ENCODE measurements at places on chromosomes 2 and 18. TPM values are rescaled to one million over a fixed set of nuclear protein-coding genes. Genes with fewer than 3 reads are reported as not detected.
A peak's percentile ranks its signal among the peaks of the same experiment; 100 is the strongest.

GRCh38 chr2:235611349-235611748 is 117.5 kb downstream of the AGAP1 start:
- DNase-seq, result no peak

DNA sequence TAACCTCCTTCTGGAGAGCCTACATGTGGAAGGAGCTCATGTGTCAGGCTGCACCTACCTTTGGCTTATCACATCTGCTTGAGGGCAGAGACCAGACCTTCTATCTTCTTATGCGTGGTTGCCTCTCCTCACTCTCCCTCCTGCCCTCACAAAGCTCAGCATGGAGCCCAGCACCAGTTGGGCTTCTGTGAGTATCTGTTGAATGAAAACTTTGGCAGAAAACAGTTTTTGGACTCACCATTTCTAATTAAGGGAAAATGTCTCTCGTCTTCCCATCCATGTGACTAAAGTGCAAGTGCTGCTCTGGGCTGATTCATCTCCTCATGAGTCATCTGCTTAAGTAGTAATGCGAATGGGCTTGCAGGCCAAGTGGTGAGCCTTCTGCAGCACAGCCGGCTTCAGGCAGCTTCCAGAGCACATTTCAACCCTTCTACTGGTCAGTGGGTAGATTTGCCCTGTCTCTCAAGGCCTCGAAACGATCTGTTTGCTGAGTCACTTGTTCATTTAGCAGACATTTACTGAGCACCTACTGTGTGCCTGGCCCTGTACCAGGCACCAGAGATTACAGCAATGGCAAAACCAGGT is 102.6 kb downstream of the VSNL1 start:
- DNase-seq, result peak; percentile 11

DNA sequence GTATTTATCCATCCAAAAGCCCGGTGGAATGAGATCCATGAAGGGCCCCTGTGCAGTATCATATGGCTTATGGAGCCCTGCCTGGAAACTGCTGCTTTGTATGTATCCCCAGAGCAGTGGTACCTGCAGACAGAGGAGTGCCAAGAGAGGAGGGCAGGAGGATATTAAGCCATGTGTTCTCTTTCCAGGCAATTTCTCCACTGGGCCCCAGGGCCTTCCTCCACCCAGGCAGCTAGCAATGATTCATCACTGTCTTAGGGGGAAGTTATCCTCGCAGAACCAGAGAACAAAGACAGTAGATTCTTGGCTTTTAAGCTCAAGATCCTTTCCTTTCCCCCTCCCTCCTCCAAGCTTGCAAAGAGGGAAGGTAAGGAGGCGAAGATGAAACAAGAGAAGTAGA is 98.1 kb downstream of the LRRC30 start:
- no peak for DNase-seq

DNA sequence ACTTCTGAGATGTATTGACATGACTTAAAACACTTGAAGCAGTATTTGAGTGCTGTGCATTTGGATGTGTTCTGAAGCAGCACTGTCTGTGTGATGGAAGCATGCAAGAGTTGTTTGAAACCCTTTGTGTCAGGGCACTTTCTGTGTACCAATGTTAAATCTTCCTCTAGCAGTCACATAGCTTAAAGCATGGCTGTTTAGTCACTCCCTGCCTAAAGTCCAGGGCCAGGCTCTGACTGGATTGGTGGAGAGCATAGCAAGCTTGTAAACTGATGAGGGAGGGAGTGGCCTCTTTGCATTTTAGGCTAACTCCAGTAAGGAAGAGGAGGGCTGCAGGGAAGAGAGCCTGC is 73.5 kb downstream of the MYO1B start:
- peak; percentile 61 for DNase-seq

DNA sequence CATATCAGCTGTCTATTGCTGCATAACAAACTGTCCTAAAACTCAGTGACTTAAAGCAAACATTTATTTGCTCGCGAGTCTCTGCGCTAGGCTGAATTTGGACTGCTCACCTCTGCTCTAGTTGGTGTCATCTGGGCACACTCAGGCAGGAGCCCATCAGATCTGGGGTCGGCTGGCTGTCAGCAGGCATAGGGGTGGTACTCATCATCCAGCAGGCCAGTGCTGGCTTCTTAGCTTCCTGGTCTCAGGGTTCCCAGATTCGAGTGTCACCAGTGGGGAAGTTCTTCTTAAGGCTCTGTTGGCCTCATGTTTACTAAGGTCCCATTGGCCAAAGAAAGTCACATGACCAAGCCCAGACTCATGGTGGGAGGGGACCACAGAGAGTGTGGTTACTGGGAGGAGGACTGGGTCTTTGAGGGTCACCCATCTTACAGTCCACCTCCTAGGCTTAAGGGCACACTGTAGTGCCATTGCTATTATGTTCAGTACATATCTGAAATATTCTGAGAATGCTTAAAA is 71.6 kb upstream of the ATG16L1 start:
- DNase-seq, result no peak

- peak; percentile 85 for DNase-seq
Measured at GRCh38 chr18:23131693-23132319, 3.5 kb upstream of the CABLES1 start.

DNA sequence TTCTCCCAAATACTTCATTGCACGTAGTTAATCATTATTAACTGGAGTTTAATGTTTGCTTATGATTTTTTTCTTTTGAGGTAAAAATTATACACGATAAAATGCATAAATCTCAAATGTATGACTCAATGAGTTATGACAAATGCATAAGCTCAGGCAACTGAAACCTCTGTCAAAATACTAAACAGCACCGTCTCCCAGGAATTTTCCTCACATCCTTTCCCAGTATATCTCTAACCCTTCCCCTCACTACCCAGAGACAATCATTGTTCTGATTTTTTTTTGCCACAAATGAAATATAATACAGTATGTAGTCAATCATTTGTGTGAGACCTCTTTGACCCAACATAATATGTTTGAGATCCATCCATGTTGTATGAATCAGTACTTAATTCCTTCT is 606.5 kb downstream of the CPS1 start:
- DNase-seq, result no peak

GRCh38 chr18:59024829-59025228 is 114.9 kb upstream of the SEC11C start:
- no peak for DNase-seq

DNA sequence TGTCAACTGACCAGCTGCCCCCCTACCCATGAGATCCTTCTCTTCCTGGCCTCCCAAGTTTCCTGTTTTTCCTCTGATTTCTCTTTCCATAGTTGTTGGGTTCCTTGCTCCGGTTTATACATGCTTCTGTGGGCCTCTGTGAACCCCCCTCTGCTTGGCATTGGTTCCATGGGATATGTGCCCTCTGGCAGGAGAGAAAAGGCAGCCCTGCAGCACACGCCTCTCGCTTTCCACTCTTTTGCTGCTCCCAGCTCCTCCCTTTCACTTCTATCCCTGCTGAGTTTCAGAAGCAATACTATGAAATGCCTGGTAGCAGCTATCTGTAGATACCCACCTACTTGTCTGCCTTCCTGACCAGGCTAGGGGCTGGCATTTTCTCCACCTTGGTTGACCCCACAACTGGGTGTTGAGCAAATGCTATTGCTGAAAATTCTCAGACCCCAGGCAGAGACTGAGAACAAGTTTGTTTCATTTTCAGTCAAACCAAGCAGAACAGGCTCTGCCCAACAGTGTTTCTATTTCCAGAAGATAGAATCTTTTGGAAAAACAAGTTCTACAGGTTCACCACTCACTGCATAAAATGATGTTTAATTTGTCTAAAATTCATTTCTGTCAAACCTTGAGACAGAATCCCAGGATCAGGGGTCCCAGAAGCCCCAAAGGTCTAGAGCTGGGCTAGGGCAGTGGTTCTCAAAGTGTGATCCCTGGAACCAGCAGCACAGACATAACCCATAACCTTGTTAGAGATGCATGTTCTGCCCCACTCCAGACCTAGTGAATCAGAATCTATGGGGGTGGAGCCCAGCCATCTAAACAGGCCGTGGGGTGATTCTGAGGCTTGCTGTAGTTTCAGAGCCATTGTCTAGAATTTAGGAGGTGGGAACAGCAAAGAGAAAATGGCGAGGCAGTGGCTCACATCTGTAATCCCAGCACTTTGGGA is 13.4 kb downstream of the CAPG start:
- no peak for DNase-seq

- no peak for DNase-seq
Measured at GRCh38 chr2:109226128-109226527, 97.1 kb downstream of the SH3RF3 start.

- DNase-seq, result no peak
Measured at GRCh38 chr2:182245963-182246362, 180.9 kb downstream of the PDE1A start.

GRCh38 chr2:180101846-180102245 is 94.7 kb upstream of the CWC22 start:
- DNase-seq, result no peak

- DNase-seq, result no peak
Measured at GRCh38 chr2:27729198-27729597, 42.3 kb upstream of the MRPL33 start.

DNA sequence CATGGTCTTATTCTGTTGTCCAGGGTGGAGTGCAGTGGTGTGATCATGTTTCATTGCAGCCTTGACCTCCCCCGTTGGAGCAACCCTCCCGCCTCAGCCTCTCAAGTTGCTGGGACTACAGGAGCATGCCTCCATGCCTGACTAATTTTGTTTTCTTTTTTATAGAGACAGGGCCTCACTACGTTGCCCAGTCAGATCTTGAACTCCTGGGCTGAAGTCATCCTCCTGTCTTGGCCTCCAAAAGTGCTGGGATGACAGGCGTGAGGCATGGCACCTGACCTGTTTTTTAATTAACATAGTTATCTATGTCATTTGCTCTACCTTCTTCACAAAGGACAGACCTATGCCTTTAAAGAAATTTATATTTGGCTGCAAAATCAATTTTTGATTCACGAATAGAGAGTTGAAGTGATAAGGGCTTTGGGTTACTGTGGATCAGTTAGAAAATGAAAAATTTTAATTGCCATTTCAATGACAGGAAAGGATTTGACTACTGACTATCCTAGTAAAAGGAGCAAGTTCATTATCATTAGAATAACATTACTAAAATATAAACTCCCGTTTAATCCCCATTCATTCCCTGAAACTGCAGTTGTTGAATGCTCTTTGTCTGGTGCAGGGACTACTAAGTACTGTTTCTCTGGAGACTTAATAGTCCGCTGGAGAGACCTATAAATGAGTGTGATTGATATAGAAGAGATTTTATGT is 3.7 kb downstream of the RNF138 start:
- DNase-seq, result no peak

- no peak for DNase-seq
Measured at GRCh38 chr2:11850082-11850481, 103.7 kb downstream of the LPIN1 start.

GRCh38 chr2:70090706-70091334 is 3.5 kb downstream of the PCBP1 start:
- no peak for DNase-seq

DNA sequence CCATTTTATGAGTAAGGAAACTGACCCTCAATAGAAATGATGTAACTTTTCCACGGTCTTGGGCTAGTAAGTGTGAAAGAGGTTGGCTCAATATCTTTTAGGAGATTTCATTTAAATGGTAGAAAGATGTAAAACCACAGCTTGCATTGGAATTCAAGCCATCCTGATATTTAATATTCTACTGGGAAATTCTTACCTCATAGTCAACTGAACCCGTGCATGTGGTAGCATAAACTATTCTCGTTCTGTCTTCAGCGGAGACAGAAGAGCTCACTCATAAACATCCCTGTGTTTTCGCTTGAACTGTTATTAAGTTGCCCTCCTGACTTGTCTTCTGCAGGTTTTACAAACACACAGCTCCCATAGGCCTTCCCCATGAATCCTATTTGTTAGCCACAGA is 8.5 kb upstream of the SPATS2L start:
- DNase-seq, result no peak

DNA sequence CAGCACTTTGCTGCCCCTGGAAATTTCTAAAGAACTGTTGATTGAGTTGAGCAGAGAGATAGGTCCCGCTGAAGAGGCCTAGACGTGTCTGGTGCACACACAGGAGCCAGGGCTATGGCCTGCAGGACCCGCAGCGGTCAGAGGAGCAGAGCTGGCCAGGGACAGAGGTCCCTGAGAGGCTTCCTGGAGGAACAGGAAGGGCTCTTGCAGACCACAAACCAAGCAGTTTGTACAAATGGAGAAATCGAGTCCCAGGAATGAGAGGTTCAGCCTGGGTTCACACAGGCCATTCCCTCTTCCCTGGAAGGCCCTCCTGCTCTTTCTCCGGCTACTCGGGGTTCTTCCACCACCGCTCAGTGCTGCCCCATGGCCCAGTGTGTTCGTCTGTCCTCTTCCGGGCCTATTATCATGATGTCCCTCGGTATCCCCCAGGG is 1.2 kb upstream of the BIN1 start:
- DNase-seq, result no peak

DNA sequence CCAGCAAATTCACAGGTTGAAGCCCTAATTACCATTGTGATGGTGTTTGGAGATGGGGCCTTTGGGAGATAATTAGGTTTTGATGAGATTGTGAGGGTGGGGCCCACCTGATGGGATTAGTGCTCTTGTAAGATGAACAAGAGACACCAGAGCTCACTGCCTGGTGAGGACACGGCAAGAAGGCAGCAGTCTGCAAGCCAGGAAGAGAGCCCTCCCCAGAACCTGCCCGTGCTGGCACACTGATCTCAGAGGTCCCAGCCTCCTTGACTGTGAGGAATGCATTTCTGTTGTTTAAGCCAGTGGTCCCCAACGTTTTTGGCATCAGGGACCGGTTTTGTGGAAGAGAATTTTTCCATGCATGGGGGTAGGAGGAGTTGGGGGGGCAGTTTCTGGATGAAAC is 240.7 kb downstream of the KLHL29 start:
- no peak for DNase-seq

DNA sequence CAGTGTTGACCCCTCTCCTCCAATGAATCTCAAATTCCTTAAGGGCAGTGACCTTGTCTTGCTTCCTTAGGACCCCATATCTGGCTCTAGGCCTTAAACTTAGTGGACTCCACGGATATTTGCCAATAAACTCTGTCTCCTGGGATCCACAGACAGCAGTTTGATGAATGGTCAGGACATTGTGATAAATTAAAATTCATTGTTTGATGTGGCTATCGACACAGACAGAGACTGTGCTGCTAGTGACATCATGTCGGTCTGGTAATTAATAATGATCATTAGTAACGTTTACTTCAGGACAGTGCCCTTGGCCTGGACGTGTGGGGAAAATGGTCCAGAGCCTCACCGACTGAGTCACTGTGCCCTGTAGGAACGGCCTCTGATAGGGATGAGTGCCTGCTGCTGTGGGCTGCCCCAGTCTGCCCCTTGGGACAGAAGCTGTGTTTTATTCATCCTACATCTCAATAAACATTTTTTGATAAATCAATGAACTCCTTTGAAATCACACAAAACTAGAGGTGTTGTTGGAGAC is 5.2 kb upstream of the SLC35F6 start:
- DNase-seq, result no peak

Gene SATB2
- 2.8 TPM for polyA plus RNA-seq

Gene NMUR1
- not detected for polyA plus RNA-seq

Gene DNAH7
- 0.14 TPM for polyA plus RNA-seq

Gene RAB17
- polyA plus RNA-seq, result 1.9 TPM

Gene TTN
- polyA plus RNA-seq, result 423 TPM

Gene ELOA2
- not detected for polyA plus RNA-seq

Gene PAX8
- polyA plus RNA-seq, result not detected

Gene TRIM54
- 125 TPM for polyA plus RNA-seq

Gene ORC2
- polyA plus RNA-seq, result 19.1 TPM

Gene FEV
- polyA plus RNA-seq, result 0.09 TPM

Gene TPRKB
- polyA plus RNA-seq, result 54.0 TPM

Gene PLCD4
- 26.0 TPM for polyA plus RNA-seq

Gene KANSL1L
- polyA plus RNA-seq, result 24.9 TPM

All from muscle of arm (tissue), 14 donors.